Left lung (tissue), 14 donors: ENCODE measurements at places on chromosomes 2 and 18. TPM values are rescaled to one million over a fixed set of nuclear protein-coding genes. Genes with fewer than 3 reads are reported as not detected.

DNA sequence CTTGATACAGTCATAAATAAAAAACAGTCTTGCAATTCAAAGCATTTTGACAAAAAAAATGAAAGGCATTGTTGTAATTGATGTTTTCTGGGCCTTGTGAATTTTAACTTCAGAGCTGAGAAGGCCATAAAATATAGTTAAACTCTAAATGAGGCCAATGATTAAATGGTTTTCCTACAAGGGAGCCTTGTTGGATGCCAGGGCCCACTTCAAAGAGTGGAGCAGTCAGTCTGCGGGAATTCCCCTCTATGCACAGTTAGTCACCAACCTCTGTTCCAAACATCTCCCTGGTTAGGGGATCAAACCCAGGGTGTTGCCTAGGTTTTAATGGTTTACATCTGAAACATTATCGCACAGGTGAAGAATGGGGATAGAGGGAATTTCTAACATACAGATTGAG, 143.4 kb downstream of the NCKAP5 start:
- DNase-seq: no peak

GRCh38 chr2:1793868-1794445, 49.6 kb upstream of the PXDN start:
- no peak for DNase-seq

DNA sequence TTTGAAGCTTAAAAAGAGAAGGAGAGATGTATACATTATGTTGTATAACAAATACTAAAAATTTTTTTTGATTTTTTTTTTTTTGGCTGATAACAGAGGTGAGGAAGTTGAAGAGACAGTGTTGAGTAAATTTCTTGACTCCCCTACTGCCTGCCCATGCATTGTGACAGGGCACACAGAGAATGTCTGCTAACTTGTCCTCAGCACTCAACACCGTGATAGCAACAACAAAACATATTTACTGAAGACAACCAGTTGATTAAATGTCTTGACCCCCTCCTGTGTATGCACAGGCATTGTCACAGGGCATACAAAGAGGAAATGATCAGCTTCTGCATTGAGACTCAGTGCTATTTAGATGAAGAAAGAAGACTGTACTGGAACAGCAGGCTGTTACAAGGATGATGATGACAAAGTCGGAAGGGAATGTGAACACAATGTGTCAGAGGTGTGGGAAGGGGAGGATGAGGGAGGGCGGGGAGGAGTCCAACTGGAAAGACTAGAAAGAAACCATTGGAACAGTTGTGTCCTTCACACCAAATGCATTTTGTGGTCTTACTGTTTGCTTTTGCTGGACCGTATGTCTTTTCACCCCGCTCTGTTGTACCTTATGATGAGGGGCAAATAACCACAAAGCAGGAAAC, 89.5 kb downstream of the CERS6 start:
- no peak for DNase-seq

GRCh38 chr2:135585586-135585985, 54.3 kb downstream of the R3HDM1 start:
- DNase-seq: no peak

- no peak for DNase-seq
Observed at GRCh38 chr2:42930025-42930581, 137.7 kb upstream of the HAAO start.

- DNase-seq: no peak
Observed at GRCh38 chr18:29096079-29096770, 919.3 kb upstream of the CDH2 start.

Gene PNO1
- total RNA-seq: 13.9 TPM
